ENCODE measurements at places on chromosomes 7 and 10.

DNA sequence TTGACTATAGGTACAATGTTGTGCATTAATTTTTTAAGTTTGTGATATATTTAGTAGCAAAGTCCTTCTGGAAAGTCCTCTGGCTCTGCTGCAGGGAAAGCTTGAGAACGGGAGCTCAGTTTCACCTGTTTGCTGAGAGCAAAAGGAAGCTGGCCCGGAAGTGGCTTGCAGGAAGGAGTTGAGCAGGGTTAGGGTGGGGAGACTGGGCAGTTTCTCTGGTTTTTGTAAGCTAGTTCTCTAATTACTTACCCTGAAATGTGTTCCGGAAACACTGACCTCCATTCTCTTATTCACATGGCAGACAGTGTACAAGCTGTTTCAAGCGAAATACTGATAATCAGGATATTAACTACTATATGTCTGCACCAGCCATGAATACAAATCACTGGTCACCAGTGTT, 22.3 kb downstream of the MAP3K8 start:
- DNase-seq, result no peak

- DNase-seq, result no peak
Measured at GRCh38 chr7:41742401-41743020, 39.6 kb upstream of the INHBA start.

DNA sequence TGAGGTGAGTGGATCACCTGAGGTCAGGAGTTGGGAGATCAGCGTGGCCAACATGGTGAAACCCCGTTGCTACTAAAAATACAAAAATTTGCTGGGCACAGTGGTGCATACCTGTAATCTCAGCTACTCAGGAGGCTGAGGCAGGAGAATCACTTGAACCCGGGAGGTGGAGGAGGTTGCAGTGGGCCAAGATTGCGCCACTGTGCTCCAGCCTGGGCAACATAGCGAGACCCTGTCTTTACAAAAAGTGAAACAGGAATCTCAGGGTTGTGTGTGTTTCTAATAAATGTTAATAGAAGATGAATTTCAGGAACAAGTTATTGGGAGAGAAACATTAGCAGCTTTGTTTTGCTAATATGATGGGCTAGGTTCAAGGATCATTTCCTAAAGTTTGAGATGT, 19.9 kb downstream of the PPP2R2D start:
- no peak for DNase-seq

DNA sequence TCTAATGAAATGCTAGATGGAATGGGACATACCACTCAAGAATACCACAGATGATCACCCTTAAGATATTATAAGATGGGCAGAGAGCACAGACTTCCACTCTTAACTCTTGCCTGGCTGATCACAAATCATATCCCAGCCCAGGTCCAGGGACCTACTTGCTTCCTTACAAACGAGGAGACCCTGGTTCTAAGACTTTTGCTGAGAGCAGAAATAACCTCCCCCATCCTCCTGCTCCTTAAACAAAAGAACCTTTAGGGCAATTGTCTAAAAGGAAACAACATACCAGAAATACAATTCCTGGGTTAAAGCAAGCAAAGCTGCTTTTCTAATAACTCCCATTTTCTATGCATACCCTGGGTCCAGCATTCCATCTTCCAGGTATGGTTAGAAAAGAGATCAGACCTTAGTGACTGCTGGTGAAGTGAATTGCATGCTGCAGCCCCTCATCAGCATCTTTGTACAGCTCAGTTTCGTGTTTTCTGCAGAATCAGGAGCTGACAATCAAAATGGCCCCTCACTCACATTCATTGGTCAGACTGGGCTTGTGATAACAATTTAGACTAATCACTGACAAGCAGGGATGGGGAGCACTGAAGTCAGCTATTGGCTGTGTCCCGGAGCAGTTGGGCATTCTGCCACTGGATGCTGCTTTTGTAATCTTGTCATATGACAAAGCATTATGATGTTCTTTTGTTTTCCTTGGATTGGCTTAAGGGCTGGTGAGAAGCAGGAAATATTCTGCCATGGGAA, 14.6 kb downstream of the IFIT3 start:
- peak; percentile 40 for DNase-seq

GRCh38 chr10:128642023-128642422, 515.8 kb upstream of the MKI67 start:
- DNase-seq, result no peak

GRCh38 chr7:97269741-97270140, 152.2 kb downstream of the SDHAF3 start:
- no peak for DNase-seq

DNA sequence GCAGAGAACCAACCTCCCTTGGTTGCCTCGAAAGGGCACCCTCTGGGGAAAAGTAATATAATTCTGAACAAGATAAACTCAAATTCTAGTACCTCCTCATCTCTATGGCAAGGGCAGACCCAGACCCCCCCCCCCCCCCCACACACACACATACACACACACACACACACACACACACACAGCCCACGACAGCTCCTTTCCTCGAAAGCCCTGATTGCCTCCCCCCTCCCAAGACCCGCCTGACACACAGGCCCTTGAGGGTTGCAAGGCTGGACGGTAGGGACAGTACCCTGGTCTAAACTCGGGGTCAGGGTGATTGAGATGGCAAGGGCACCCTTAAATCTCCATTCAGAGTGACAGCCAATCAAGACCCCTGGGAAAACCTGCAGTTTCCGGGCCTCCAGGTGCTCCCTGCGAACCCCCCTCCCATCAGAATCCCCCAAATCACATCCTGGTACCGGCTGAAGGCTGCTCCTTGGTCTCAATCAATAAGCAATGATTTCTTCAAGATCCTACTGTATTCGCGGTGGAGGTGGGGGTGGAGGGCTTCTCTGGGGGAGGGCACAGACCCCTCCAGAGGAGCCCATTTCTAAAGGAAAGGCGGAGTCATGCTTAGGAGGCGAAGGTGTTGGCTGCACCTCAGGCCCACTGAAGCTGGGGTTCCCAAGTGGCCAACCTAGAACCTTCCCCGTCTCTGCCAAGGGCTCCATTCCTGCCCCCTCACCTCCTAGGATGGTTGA, 100.7 kb downstream of the HIP1 start:
- DNase-seq, result no peak
